Fibroblast of the aortic adventitia (primary cell): ENCODE measurements at places on chromosomes 2 and 18.

GRCh38 chr2:120769787-120770120 is 34.1 kb downstream of the GLI2 start:
- no peak for DNase-seq

GRCh38 chr18:63290821-63291200 is 28.8 kb downstream of the BCL2 start:
- no peak for DNase-seq

DNA sequence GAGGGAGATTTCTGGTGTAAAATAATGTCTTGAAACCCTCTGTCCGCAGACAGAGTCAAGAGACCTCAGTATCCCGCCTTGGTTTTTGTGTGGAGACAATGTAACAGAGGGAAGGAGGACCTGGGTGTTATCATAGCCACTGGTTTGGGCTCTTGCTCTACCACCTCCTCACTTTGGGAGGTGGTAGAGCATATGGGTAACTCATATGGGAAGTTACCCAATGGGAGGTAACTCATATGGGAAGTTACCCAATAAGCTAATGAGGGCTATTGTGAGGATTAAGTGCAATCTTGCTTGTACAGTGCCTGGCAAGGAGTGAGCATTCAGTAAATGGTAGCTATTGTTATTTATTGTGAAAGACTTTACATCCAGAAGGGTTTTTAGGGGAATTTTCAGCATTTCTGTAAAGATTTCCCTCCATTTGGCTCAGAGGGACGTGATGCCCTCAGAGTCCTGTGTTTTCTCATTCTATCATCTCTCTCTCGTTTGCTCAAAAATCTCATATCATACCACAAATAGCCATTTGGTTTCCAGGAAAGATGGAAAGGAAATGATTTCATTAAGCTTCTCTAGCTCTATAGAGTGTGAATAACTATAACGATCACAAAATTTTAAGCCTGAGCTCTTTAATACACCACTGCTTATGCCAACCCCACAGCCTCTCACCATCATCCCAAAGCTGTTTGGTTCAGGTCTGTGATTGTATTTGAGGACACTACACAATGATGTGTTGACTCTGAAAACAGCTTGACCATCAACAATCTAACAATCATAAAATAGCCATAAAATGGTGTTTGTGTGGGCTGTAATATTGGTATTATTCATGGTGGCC is 307.7 kb downstream of the STK39 start:
- DNase-seq: no peak

DNA sequence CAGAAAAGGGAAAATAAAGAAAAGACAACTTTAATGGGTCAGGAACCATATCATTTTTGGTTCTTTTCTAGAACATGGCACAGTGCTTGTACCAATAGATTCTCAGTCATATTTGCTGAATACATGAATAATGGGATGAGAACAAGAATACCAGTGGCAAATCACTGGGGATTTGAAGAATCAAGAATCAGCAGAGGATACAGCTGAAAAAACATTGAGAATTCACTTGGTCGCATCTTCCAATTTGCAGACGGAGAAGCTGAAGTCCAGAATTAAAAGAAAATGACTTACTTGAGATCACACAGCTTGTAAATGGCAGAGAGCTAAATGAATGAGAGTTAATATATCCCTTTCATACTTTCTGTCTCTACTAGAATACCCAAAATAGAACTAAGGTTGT is 362.2 kb downstream of the RAD51AP2 start:
- no peak for DNase-seq

- DNase-seq: peak; percentile 36
Observed at GRCh38 chr2:144454466-144455287, 65.2 kb downstream of the ZEB2 start.

DNA sequence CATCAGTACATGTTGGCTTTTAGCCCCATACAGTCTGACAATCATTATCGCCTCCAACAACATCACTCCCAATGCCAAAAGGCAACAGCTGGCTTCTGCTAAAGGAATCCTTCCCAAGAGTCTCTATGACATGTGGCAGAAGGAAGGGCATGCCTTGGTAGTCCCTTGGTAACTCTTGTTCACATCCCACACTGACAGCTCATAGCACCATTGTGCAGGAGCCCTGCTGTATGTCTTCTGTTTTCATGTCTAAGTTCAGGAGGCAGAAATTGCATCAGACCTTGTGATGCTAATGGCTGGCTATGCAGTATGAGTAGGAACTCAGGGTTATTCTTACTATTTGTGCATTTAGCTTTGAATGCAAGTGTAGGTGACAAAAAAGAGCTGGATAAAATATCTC is 392.1 kb downstream of the PTH2R start:
- DNase-seq: peak; percentile 16

- DNase-seq: no peak
Observed at GRCh38 chr2:11850082-11850481, 103.7 kb downstream of the LPIN1 start.

GRCh38 chr2:18332477-18332876 is 228.0 kb downstream of the RDH14 start:
- no peak for DNase-seq

- peak; percentile 88 for DNase-seq
Observed at GRCh38 chr2:168210895-168211570, 36.4 kb downstream of the STK39 start.

GRCh38 chr18:46767217-46767616 is 10.4 kb upstream of the ST8SIA5 start:
- DNase-seq: no peak

DNA sequence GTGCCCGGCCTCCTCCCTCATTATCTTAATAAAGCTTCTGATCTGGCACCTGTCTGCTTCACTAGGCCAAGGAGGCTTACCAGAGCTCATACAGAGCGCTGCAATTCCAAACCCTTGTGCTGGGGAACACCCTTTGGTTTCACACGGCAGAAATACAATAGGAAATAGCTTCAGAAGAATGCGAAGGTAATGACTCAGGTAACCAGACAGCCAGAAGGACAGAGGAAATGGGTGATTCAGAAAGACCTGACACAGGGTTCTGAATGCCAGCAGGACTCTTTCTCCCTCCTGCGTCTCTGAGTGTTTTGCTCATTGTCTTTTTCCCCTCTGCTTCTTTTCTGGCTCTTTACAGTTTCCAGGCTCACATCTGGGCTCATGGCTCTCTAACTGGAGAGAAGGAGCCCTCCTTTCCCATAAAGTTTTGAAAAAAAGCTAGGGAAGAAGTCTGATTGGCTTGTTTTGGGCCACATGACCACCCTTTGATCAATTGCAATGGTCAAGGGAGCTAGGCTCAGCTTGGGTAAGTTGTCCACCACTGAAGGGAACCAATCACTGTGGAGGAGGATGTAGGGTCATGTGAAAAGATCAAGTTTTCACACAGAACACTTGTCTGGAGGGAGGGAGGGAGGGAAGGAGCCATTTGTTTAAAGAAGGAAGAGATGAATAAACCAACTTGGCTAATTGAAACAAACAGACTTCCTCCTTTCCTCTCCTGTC is 90.5 kb upstream of the UPP2 start:
- DNase-seq: no peak

DNA sequence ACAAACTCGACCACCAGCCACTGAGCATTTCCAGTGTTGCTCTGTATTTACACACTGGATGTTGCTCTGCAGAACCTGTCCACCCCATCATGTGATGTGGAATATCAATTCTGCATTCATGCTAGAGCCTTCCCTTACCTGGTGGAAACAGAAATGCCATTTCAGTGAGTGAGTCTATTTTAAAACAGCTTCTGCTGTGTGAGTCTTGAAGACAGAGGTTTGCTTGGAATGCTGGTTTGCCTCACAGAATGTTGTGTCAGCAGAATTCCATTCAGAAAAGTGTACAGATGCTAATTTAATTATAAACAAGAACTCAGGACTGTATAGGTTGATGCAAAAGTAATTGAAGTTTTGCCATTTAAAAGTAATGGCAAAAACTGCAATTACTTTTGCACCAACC is 118.3 kb downstream of the MAP3K20 start:
- DNase-seq: no peak

DNA sequence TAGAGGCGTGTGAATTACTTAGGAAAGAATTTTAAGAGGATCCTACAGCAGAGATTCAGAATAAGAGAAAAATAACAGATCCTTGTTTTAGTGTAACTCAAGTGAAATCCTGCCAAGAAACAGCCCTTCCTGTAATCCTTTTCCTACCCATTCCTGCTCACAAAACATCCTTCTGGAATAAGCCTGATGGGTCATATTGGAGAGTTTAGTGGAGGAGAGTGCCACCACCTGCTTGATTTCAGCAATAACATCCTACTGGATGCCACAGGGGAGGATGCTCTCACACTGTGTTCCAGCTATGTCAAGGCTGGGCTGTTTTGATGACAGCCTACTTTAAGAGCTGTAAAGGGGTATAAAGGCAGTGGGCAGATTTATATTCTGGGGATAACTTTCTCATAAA is 54.8 kb upstream of the CCDC178 start:
- DNase-seq: peak; percentile 16

DNA sequence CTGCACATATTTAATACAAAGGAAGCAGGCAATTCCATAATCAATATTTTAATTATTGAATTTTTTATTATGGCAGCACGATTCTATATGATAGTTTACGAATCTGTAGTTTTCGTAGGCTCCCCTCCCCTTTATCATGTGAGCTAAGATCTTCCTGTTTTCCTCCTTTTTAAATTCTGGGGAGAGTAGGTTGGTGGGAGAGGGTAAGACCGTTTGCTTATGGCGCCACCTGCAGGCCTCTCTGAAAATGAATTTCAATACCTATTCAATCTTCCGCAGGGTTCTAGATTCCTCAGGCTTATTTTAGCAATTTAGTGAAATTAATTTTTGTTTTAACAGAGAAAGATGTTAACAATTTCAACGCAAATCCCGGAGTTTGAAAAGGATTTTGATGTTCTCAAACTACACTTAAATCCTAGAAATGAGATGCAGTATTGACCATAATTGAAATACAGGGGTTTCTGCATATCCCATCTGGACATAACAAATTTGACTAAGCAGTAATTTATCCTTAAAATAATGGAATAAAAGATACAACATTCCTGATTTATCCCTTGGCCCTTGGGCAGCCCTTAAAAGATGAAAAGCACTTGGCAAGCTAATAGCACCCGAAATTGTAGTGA is 12.8 kb upstream of the GBX2 start:
- DNase-seq: peak; percentile 70

- peak; percentile 51 for DNase-seq
Observed at GRCh38 chr18:35029103-35029502, 12.1 kb upstream of the MAPRE2 start.

DNA sequence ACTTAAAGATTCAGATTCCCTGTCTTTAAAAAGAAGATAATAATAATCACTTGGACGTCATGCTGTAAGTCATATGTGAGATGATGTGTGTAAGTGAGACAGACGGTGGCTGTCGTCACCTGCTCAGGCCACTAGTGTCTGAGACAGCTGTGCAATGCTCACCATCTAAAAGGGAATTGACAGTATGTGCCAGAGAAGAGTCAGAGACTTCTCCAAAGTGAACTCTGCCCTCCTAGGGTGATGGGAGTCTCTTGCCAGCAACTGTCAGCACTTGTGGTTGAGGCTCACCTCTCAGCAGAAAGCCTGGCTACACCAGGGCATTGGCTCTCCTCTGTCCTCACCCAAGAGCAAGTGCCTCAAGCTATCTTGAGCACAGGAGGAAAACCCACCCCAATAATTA is 131.6 kb upstream of the DNAJC10 start:
- DNase-seq: no peak

- no peak for DNase-seq
Observed at GRCh38 chr18:24404591-24404990, 7.0 kb upstream of the OSBPL1A start.

- DNase-seq: peak; percentile 95
Observed at GRCh38 chr2:238895891-238896600, 48.2 kb downstream of the TWIST2 start.

DNA sequence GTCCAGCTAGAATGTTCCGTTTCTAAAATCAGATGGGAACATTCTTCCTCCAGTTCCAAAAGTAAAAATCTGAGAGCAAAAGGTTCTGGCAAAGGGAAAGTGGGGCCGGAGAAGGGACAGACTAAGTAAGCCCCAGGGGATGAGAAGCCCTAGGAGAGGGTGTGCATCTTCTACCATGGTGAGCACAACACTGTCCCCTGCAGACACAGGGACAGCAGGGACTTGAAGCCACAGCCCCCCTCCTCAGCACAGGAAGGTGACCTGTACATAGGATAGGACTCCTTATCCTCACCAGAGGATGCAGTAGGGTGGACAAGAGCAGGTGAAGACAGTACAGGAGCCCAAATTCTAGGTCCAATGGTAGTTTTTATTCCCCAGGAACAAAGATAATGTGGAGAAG is 12.6 kb upstream of the ATRAID start:
- no peak for DNase-seq

- DNase-seq: peak; percentile 16
Observed at GRCh38 chr2:150357770-150358467, 129.5 kb downstream of the RND3 start.

DNA sequence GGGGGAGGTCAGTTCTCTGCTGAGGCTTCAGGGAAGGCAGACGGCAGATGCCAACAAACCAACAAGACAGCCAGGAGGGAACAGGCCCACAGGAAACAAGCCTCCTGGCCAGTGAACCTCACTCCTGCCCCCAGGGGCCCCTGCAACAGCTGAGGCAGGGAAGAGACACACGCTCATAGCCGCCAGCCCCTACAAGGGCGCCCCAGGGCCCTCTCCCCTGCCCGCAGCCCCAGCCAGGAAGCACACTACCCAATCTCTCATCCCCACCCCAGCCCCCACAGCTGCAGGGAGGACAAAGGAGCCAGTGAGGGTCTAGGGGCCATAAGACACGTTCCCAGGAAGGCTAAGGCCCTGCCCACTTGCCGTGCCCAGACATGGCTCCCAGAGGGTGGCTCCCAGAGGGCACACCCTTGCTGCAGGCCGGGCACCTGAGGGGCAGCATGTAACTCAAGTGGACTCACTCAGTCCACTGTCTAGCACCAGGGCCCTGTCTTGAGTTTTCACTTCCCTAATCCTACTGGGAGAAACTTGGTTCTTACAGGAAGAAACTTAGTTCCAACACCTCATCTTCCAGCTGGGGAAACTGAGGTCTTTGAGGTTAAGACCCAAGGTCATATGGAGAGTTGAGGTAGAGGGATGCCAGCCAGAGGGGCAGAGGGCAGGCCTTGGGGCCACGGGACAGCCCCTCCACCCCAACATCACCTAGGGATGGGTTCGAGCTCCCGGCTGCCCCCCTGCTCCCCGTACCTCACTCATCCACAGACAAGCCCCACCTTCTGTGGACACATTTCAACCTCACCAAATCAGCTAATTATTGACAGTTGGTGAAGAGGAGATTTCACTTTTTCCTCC is 37.3 kb downstream of the EMX1 start:
- DNase-seq: no peak

DNA sequence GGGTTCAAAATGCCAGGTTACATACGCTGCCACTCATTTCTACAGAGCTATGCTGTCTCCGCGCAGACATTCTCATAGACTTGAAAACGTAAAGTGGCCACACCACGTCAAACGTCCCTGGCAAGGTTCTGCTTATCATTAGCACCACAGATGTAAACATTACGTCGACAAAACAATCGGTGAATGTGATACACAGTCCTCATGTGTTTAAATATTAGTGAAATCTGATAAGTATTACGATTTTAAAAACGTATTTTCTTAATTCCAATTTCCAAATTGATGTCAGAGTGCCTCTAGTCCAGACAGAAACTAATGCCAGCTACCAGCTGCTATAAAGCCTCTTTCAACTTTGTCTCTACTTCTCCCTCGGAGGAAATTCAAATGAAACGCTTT is 1.2 kb downstream of the STK17B start:
- peak; percentile 58 for DNase-seq
